Activated T-cell treated with anti-CD3 and anti-CD28 coated beads, Interleukin-2, amount 50 U/mL, for 1 hour (primary cell): ENCODE measurements at places on chromosomes 4 and X.

DNA sequence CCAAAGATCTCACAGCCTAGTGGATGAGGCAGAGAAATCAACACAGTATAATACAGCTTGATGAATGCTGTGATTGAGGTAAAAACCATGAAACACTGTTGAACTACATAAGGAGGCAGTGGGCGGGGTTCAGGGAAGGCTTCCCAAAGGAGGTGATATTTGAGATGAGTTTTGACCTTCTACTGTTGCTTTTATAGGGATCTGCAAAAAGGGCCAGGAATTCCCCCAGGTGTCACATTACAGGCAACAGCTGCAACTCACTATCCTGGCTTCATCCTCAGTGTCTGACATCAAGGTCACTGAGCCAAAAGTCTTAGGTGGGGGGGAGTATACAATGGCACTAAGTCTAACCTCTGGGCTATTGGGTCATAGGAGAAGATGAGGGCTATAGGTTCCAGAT lies 185.7 kb upstream of the NRK start:
- no peak for DNase-seq

DNA sequence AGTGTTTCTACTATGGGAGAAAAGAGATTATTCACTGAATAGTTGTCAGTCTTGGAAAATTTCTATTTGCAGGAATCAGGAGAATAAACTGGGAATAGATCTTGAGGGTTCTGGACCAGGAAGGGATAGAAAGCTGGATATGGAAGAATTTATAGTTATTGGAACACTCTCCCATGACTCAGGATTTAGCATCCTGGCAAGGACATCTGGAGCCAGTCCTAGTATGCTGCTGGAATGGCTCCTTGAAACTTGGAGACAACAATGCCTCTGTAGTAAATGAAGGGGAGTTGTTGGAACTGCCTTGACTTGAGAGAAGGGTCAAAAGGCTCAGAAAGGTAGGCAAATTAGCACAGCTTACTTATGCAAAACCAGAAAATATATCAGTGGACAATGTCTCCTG lies 23.5 kb upstream of the THOC2 start:
- no peak for DNase-seq

DNA sequence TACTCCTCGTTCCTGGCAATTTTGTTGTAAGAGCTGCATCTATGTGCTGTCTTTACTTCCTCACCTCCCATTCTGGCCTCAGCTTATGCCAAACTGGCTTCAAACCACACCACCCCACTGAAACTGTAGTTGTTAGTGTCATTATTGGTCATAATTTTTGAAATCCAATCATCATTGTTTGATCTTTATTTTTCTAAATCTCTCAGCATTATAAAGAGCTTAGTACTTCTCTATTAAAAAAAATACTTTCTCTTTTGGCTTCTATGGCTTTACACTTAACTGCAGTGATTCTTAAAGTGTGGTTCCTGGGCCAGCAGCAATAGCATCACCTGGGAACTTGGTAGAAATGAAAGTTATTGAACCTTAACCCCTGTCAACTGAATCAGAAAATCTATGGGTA lies 83.5 kb upstream of the GRPR start:
- no peak for DNase-seq

DNA sequence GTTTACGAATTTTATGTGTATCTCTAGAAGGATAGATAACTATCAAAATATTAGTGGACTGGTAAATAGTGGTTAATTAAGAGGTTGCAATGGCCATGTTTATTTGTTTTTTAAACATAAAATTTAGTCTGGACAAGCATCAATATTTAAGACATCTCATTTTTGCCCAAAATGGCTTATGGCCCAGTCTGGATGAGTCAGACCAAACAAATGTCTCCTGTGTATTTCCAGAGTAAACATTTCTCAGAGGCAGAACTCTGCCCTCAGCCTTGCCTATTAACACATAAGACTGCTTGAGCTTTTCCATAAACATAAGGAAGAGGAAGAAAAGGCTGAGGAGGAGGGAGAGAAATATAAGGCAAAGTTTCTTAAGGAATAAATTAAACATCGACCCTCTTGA lies 277.1 kb upstream of the DIAPH2 start:
- no peak for DNase-seq

- DNase-seq, result no peak
These were observed 15.8 kb downstream of the ART3 start for GRCh38 chr4:76090241-76090691.

DNA sequence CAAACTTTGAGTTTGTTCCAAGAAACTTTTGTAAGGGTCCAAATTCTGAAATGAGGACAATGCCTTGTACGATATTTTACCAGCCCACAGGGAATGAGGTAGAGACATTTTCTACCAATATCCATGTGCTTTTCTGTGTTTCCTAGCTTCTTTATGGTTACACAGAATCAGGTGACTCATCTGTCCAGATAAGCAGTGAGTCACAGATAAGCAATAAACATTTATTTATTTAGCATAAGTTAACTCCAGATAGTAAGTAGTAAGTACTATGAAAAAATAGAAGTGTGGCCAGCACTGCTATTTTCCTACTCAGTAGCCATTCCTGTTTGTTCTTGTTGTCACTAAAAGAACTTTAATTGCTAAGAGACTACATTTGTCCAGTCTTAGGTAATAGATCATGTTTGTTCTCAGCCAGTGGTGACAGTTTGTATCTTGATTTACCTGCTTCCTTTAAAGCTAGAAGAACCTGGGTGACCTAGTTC lies 7.4 kb downstream of the AFF1 start:
- no peak for DNase-seq

DNA sequence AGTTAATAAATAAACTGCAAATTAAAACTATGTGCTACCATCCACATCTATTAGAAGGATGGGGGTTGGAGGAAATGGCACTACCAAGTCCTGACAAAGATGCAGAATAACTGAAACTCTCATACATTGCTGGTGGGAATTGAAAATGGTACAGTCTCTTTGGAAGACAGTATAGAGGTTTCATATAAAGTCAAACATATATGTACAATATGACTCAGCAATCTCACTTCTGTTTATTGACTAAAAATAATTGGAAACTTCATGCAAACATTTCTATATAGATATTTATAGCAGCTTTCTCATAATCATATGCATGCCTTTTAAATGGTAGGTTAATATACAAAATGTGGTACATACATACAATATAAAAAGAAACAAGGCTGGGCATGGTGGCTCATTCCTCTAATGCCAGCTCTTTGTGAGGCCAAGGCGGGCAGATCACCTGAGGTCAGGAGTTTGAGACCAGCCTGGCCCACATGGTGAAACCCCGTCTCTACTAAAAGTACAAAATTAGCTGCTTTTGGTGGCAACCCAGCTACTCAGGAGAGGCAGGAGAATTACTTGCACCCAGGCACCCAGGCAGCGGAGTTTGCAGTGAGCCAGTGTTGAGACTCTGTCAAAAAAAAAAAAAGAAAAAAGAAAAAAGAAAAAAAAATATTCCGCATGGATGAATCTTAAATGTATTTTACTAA lies 225.0 kb upstream of the CXXC4 start:
- DNase-seq, result no peak

DNA sequence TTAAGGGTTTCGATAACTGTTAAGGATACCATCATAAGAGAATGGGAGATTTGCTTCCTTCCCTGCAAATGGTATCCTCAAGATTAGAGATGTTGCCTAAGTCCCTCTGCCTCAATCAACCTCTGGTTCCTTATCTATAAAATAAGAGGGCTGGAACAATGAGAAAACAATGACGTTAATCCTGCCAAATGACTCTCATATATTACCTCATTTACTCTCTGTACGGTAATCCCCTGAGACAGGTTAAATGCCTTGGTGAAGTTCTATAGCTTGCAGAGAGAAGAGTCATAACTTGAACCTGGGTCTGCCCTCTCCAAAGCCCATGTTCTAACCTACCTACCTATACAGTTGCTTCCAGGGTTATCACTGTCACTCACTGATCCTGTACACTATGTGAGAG lies 100.2 kb upstream of the OTUD4 start:
- no peak for DNase-seq

GRCh38 chr4:48634688-48635308 lies 144.7 kb downstream of the ZAR1 start:
- DNase-seq, result no peak
